ENCODE measurements at places on chromosomes 13 and 19.

DNA sequence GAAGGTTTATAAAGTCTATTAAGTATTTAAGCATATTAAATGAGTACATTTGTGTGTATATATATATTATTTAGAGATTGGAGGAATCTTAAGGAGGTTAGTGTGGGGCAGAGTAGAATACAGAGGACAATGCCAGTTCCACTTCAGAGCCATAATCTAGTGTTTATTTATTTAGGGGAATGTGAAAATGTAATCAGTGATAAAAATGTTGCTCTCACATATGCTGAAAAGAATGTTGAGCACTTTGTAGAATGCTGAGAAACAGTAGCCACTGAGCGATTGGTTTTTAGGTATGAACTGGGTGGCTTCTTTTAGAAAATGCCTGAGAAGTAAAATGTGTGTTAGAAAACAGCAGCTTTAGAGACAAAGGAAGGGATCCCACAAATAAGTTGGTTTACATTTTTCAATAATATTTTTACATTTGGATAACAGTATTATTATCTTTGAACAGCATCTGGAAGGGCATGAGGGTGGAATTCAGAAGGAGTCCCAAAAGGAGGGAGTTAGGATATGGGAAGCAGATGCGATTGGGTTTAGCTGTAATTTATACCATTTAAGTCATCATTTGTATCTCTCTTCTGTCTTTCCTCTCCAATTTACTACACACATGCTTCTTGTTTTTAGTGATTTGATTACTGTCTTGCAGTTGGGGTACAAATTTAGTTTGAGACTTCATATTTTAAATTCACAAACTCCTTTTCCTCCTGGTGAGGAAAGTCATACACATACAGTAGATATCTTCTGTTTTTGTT is 68.6 kb downstream of the NDFIP2 start:
- DNase-seq, result peak; percentile 20

DNA sequence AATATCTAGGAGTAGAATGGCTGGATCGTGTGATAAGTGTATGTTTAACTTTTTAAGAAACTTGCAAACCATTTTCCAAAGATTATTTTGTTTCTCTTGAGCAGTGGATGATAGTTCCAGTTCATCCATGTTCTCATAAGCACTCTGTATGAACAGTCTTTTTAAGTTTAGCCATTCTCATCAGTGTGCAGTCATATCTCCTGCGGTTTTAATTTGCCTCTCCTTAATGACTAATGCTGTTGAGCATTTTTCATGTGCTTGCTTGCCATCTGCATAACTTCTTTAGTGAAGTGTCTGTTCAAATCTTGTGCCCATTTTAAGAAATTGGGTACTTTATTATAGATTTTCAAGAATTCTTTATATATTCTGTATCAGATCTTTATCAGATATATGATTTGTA is 58.6 kb downstream of the WASF3 start:
- peak; percentile 16 for DNase-seq

DNA sequence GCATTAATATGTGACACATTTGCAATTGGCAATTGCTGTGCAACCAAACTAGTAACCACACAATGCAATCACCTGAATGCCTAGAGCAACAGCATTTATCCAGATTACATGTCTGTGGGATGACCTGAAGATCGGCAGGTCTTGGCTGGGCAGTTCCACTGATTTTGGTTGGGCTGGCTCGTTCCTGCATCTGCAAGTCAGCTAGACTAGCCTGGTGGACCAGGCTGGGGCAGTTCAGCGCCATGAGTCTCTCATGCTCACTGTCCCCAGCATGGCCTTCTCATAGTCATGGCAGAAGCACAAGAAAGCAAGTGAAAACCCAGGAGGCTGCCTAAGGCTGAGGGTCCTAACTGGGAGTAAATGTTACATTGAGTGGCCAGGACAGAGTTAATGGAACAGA is 229.1 kb upstream of the TSHZ3 start:
- no peak for DNase-seq

DNA sequence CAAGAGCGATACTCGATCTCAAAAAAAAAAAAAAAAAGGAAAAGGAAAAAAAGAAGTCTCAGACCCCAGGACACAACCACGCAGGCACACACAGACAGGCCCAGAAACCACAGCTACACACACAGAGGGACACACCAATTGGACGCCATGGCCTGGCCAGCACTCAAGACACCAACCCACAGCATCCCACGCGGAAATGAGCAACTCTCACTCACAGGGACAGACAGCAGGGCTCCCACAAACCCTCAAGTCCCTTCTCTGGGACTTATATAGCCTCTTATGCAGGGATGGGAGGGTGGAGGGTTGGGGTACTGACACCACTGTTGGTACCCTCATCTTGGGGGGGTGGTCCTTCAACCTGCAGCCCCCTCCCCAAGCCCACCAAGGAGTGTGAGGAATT is 5.9 kb downstream of the NOTCH3 start:
- no peak for DNase-seq

- peak; percentile 1 for DNase-seq
Observed at GRCh38 chr19:13463296-13463695, 43.0 kb downstream of the CACNA1A start.

- DNase-seq, result no peak
Observed at GRCh38 chr13:45542878-45543277, 72.7 kb downstream of the ERICH6B start.

- DNase-seq, result no peak
Observed at GRCh38 chr19:18603958-18604819, 2.4 kb downstream of the CRLF1 start.

GRCh38 chr13:67017276-67017675 is 212.9 kb downstream of the PCDH9 start:
- DNase-seq, result no peak

DNA sequence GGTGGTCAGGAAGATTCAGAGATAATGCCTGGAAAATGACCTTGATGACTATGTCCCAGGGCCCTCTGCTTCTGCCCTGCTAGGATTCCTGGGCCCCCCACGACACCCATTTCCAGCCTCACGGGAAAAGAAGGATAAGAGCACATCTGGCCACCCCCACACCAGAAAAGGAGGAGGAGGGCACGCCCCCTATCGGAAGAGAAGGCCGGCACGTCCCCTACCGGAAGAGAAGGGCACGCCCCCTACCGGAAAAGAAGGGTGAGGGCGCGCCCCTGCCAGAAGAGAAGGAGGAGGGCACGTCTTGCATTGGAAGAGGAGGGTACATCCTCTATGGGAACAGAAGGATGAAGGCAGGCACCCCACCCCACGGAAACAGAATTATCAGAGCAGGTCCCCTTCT is 84.3 kb downstream of the IER2 start:
- DNase-seq, result no peak

DNA sequence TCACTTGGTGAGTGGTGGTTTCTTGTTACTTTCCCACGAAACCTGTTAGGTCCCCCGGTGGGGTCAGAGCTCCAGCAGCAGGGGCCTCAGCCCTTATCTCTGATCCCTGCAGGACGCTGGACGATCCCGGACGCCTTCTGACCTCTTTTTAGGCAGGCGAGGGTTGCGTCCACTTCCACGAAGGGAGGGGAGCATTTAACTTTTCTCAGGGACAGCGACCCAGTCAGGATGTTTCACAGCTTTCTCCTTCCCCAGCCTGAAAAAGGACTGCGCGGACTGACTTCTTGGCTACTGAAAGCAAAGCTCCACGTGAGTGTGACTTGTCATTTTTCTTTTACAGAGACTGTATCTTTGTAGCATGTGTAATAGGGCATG is 692 bp downstream of the ZNF234 start:
- DNase-seq, result no peak

GRCh38 chr13:84455143-84455905 is 573.0 kb upstream of the SLITRK1 start:
- no peak for DNase-seq

DNA sequence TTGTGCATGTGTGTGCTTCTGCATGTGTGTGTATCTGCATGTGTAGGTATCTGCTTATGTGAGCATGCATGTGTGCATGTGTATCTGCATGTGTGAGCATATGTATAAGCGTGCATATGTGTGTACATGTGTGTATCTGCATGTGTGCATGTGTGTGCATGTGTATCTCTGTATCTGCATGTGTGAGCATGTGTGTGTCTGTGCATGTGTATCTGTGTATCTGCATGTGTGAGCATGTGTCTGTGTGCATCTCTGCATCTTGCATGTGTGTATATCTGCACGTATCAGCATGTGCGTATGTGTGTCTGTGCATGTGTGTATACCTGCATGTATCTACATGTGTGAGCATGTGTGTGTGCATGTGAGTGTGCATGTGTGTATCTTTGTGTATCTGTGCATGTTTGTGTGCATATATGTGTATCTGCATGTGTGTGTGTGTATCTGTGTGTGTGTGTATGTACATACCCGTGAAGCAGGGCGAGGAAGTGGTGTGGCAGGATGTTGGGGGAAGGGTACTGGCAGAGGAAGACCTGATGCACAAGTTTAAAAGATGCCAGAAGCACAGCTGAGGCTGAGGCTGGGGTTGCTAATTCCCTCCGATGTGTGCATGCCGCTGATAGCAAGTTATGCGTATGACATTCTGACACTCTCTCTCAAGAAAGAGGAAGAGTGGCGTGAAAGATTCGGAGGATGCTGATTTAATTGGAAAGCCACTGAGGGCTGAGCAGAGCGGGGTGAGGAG is 64.2 kb downstream of the TEX29 start:
- no peak for DNase-seq

DNA sequence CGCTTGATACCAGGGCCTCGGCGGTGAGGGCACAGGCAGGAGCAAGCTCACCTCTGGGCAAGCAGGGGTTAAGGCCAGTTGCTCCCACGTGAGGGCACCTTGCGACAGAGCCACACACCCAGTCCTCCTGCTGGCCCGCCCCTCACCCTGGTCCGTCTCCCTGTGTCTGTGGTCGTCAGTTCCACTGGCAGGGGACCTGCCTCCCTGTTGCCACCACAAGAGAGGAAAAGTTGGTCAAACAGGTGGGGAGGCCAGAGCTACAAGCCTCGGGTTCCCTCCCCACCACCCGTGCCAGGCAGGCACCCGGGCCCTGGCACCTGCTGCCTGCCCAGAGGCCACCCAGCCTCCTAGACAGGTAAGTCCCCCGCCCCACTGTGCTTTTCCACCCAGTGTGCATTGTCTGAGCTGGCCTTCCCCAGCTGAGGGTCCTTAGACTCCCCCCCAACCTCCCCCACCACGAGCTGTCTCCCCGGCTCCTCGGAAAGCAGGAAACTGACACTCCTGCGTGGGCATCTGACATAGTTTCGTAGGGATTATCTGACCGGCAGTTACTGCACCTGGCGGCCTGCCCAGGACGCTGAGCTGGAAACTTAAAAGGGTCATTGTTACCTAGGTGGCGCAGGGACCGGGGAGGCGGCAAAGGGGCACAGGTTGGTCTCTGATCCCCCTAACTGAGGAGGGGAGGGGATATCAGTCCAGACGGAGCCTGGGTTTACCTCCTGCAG is at the start of gene TJP3:
Gene TJP3 (plus strand): TSS at position 178 of the 725 bp plus-strand sequence. CDS start 20,049 bp downstream, outside the sequence.
- DNase-seq, result no peak

DNA sequence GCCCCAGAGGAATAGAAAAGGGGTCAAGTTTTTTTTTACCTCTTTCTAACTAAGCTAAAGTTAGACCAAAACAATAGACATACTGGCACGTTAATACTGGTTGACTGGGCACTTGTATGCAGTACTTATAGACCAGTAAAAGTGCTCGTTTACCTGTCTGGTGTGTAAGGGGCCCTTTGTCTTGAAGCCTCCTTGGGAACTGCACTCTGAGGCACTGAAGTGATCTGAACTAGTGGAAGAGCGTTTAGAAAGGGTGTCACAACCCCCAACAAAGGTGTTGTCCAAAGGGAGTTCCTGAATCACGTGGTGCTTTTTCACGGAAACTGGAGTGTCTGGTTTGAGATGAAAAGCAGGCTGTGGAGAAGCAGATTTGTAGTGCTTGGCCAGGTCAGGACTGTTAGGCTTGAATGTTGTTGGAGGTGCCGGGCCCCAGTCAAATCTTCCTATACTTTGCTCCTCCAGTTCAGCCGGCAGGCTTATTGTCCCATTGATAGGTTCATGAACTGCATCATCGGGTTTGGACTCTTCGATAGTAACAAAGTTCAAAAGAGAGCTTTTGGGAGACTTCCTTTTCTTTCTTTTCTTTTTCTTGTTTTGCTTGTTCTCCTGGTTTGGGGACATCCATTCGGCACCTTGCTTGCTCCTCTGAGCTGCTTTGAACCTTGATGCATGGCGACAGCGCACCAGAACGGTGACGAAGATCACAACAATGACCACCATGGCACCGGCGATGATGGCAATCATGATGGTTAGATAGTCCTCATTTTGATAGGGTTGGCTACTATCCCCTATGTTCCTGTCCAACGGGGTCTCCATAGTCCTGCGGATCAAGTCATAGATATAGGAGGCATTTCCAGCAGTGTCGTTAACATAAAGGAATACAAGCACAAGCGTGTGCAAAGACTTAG is 4.6 kb downstream of the PCDH9 start:
- DNase-seq, result no peak

GRCh38 chr13:49314344-49314882 is 66.7 kb downstream of the CDADC1 start:
- no peak for DNase-seq

DNA sequence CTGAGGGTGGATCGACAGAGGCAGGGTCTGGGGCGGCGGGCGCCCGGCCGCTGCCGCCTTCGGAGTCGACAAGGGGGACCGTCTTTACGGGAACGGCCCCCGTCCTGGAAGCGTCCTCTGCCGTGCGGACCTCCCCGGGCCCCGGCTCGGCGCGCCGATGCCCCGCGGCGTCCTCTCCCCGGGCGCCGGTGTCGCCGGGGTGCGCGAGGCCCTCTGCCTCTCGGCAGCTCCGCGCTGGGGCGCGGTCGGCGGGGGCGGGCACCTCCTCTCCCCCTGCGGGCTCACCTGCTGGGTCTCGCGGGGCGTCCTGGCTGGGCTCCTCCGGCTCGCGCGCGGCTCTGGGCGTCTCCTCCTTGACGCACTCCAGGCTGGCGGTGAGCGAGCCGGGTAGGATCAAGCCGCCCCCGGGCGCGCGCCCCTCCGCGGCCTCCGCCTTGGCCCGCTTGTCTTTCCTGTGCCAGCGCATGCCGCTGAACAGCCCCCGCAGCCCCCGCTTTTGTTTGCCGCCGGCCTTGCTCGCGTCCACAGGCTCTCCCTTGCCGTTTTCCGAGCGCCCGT is 1.5 kb downstream of the AMER2 start:
- no peak for DNase-seq

- DNase-seq, result no peak
Observed at GRCh38 chr19:43804432-43804831, 2.2 kb upstream of the LYPD5 start.
